Breast epithelium (tissue), 4 donors: ENCODE measurements at places on chromosomes 2 and 18. TPM values are rescaled to one million over a fixed set of nuclear protein-coding genes. Genes with fewer than 3 reads are reported as not detected.

The HOXD10 gene
- total RNA-seq: not detected

The CYS1 gene
- 2.4 TPM for total RNA-seq

The GPD2 gene
- total RNA-seq: 79.6 TPM

The TFCP2L1 gene
- total RNA-seq: 7.5 TPM

The TUBB6 gene
- 302 TPM for total RNA-seq

The PSMA8 gene
- total RNA-seq: not detected

The DAPL1 gene
- total RNA-seq: not detected
